ENCODE measurements at places on chromosomes 11 and 22.

- no peak for DNase-seq
These were observed 1.7 kb downstream of the EED start for GRCh38 chr11:86246293-86246675.

- peak; percentile 78 for DNase-seq
These were observed 48.0 kb upstream of the CLPB start for GRCh38 chr11:72482211-72482812.

DNA sequence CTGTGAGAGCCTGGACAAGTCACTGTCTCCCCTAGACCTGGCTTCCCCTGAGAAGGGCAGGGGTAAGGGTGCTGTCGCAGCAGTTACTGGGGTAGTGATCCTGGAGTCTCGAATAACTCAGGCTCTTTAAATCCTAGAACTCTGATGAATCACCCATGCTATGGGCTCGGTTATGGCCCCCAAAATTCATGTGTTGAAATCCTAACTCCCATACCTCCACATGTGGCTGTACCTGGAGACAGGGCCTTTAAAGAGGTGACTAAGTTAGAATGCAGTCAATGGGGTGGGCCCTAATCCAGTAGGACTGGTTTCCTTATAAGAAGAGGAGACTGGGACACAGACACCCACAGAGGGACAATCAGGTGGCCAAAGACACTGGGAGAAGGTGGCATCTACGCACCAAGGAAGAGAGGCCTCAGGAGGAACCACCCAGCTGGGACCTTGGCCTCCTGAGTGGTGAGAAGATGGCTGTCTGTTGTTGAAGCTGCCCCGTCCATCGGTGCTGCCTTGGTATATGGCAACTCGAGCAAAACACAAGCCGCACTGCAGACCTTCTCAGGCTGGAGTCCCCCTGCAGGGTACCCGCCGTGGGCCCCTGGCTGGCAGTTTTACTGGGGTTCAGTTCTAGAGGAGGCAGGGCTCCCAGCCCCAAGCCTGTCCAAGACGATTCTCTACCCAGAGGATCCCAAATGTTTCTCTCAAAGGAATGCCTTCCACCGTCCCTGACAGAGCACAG lies 48.8 kb upstream of the SHISAL1 start:
- no peak for DNase-seq

GRCh38 chr11:17434108-17434507 lies 42.5 kb downstream of the ABCC8 start:
- no peak for DNase-seq

GRCh38 chr22:50178471-50178864 lies 7.2 kb upstream of the TRABD start:
- no peak for DNase-seq

DNA sequence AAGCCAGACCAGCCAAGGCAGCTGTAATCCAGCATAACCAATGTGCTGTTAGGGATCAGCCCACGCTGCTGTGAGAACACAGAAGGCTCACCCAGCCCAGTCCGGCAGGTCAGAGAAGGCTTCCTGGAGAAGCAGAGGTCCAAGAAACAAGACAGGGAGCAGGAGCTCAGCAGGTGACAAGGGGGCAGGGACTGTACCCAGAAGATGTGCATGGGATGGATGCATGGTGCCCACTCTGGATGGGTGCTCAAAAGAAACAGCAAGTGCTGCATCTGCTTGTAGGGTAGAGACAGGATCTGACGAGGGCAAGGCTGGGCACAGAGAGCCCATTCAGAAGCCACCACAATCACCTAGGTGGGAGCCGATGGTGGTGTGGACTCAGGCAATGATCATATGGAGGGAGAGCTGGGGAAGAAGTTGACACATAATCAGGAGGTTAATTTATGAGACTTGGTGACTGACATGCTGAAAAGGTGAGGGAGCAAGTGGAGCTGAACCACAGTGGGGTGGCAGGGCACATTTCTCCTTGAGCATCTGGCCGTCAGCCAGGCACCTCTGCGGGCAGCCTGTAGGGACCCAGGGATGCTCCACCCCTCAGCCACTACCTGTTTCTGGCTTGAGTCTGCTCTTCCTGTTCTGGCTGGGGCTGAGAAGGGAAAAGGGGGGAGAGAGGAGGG lies 102.3 kb upstream of the DRD2 start:
- peak; percentile 97 for DNase-seq

- DNase-seq = no peak
These were observed 6.1 kb downstream of the PI4KA start for GRCh38 chr22:20852503-20852902.

DNA sequence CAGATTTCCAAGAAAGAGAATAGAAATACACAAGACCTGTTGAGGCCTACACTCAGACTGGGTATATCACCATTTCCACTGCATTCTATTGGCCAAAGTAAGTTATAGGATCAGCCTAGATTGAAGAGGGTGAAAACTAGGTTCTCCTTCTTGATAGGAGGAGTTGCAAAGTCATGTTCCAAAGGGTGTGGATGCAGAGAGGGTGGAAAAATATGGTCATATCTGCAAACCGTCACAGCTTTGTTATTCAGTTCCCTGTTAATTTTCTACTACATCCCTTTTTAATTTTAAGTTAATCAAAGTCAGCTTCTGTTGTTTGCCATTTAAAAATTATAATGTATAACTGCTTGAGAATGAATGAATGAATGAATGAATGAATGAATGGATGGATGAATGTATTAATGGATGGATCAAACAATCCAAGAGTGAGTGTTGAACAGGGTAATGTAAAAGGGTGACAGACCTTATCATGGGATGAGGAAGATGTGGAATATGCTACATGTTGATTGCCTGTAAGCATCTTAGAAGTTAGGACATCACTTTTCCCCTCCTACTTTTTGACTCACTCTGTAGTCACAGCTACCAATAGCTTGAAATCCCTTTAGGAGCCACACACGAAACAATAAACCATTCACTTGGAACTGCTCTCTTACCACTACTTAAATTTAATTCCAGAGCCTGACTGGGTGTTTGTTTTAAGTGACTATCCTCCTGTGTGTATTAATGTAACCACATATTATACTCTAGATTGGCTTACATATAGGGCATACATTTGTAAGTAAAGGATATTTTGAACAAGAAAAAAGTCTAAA lies 121.5 kb downstream of the CCDC34 start:
- no peak for DNase-seq

GRCh38 chr22:26725012-26725676 lies 67.8 kb downstream of the MIAT start:
- no peak for DNase-seq

GRCh38 chr11:18393581-18394274 lies 635 bp upstream of the LDHA start:
- no peak for DNase-seq

DNA sequence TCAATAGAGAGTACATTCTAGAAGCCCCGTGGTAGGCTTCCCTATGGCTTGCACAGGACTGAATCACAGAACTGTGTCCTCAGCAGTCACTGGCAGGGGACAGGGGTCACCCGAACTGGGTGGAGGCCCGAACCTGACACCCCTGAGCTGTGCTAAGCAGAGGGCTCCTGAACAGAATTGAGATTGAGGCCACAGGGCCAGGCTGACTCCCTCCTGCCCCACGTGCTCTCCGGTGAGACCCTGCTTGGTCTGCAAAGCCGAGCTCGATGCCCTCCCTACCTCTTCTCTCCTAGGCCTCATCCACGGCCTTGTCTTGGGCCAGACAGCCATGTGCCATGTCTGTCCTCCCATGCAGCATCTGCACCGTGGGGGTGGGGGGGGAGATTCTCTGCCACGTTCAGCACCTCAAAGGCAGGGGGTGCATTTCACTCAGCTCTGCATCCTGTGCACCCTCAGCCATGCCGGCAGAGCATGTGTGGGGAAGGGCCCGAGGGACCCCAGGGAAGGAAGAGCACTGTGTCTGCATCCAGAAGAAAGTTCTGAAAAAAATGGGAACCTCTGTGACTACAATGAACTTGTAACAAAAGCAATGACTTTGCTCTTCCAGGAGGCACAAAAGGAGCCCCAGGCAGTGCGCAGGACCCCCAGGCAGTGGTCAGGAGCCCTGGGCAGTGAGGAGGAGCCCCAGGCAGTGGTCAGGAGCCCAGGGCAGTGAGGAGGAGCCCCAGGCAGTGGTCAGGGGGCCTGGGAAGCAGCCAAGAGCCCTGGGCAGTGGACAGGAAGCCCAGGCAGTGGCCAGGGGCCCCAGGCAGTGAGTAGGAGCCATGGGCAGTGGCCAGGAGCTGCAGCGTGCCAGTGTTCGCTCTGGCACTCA lies 76.7 kb upstream of the SEPTIN5 start:
- no peak for DNase-seq

GRCh38 chr22:49398115-49398514 lies 429.6 kb downstream of the BRD1 start:
- DNase-seq = no peak

GRCh38 chr22:24230911-24231656 lies 13.8 kb downstream of the GGT5 start:
- no peak for DNase-seq

- DNase-seq = no peak
These were observed 87.4 kb upstream of the LRRC55 start for GRCh38 chr11:57094181-57094935.

DNA sequence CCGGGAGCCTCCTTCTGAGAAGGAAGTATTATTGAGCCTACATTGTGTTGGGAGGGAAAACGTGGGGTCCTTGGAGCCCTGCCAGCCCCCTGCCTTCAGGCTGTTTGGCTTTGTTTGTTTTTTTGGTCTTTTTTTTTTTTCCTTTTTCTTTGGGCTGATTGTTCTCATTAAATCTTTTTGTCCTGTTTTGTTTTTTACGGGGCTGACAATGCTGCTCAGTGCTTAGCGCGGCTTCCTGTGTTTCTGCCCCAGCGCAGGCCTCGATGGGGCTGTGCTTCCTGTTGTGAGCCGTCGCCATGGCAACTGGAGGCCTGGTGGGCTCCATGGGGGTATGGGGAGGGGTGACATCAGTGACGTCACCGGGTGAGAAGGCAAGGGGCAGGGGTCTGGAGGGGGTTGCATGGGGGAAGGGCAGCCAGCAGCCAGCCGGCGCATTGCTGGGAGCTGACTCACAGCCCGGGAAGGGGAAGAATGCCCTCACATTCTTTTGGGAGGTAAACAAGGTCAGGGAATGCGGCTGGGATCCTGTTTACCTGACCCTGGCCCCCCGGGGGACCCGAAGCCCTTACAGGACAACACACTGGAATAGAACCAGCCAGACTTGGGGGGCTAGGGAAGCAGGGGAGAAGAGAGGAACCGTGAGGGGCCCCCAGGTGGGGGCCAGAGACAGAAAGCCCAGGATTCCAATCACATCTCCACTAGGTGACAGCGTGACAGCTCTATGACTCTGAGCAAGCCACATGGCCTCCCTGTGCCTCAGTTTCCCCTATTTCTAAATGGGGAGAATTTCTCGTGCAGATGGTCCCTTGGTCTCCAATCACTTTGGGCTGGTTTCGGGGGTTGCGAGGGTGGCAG lies 22.2 kb upstream of the CBX7 start:
- DNase-seq = no peak

DNA sequence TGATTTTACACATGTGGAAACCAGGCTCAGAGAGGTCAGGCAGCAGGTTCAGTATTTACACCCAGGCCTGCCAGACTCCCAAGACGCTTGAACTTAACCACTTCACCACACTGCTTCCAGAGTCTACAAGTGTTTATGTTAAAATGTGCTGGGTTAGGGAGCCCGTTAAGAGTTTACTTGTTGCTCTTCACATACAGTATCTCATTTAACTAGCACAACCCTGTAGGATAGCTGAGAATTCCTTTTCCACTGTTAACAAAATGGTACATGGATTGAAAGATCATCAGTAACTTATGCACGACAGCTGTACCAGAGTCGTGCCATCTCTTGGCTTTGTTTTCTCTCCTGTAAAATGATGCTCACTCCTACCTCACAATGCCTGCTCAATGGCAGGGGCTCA lies 2.9 kb downstream of the SMCO4 start:
- DNase-seq = no peak

- no peak for DNase-seq
These were observed 204.0 kb upstream of the NECTIN1 start for GRCh38 chr11:119932828-119933562.

GRCh38 chr11:111409915-111410314 lies 30.8 kb upstream of the POU2AF1 start:
- no peak for DNase-seq

DNA sequence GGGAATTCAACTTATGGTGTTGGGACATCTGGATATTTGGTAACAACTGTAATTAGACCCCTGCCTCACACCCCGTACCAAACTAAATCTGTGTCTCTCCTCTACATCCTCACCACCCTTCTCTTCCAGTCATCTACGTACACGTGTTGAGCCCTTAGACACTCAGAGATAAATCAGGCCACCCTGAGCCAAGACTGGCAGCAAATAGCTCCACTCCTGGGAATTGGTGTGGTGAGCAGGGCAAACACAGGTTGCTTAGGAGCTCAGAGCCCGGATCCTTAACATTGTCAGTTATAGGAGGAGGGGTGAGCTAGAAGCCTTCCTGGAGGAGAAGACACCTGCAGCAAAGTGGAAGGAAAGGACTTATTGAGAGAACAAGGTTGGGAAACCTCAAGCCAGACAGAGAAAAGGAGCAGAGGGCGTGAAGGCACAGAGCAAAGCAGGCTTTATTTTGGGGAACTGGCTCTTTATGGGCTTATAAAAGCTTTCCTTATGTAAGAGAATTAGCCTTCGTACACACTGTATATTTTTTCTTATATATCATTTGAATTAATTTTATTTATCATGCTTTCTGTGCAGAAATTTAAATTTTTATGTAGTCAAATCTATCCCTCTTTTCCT lies 36.9 kb upstream of the KLHL35 start:
- DNase-seq = no peak

DNA sequence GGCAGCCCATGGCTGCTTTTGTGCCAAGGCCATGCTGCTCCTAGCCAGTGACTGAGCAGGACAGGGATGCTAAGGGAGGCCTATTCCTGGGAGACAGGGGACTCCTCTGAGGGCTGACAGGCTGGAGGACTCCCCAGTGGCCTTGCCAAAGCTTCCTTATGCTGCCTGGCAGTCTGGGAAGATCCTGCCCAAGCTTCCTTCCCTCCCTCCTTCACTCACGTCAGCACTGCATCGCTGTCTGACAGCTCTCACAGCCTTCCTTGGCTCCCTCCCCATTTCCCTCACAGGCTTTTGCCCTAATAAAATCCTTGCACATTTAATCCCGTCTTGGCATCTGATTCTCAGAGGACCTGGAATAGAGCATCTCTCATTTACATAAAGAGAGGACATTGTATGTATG lies 26.5 kb downstream of the HTR3A start:
- DNase-seq = no peak

DNA sequence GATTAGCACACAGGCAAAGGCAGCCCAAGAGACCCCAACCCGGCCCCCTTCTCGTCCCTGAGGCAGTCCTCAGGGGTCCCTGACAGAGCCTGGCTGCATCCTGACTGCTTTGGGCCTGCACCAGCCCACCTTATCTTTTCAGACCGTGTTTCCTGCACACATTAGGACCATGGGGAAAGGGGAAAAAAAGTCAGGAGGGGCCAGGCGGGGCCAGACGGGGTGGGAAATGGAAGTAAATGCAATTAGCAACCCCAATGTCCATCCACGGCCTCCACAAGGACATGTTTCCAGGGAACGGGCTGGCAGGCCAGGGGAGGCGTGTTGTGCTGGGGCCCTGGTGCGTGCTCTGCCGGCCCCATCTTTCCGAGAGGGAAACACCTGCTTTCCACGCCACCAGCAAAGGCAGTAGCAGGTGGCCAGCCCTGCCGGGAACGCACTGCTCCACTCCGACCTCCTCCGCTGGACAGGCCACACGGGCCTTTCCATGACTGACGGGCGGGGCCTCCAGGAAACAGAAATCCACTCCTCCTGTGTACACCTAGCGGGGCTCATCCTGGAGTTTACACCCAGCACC lies 7.4 kb downstream of the EHD1 start:
- no peak for DNase-seq
